Bladder microvascular endothelial cell (primary cell): ENCODE measurements at places on chromosomes 7 and 10. TPM values are rescaled to one million over a fixed set of nuclear protein-coding genes. Genes with fewer than 3 reads are reported as not detected.

SLC18A3 gene
- not detected in 2 replicates for total RNA-seq

EIF4EBP2 gene
- 17.0 and 32.9 TPM in 2 replicates for total RNA-seq

ETV1 gene
- total RNA-seq = 2.6 and 4.5 TPM in 2 replicates

STK31 gene
- total RNA-seq = 0.13 TPM in 1 of 2 replicates, not detected in the other

PIP gene
- total RNA-seq = not detected in 2 replicates

AEBP1 gene
- total RNA-seq = 1.3 and 27.3 TPM in 2 replicates

CYP2W1 gene
- not detected in 2 replicates for total RNA-seq

RBM48 gene
- 8.3 and 13.5 TPM in 2 replicates for total RNA-seq

C7orf33 gene
- not detected in 2 replicates for total RNA-seq
